GOT3 (cell line): ENCODE measurements at places on chromosomes 11 and 22.

- no peak for DNase-seq
Measured at GRCh38 chr11:33412241-33412640, 155.1 kb downstream of the HIPK3 start.

GRCh38 chr22:39220890-39221850 is 23.6 kb downstream of the PDGFB start:
- no peak for DNase-seq

GRCh38 chr22:20781272-20781990 is 7.5 kb downstream of the SERPIND1 start:
- no peak for DNase-seq

DNA sequence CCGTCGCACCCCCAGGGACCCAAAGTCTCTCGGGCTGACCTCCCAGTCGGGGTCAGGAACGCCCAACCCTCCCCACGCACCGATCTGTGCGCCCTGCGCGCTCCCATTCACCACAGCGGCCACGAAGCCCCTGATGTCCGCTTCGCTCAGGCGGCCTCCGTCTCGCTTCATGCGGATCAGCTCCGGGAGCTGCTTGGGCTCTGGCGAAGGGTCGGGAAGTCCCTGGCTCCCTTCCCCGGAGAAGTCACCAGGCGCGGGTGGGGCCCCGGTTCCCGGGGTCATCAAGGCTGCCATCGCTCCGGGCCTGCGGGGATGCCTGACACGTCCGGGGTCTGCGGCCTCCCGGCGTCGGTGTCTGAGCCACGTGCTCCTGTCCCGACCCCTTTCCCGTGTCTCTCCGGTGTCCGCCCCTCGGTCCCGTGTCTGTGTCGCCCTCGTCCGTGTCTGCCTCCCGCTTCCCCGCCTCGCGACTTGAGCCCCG is 356 bp downstream of the TYMP start:
- no peak for DNase-seq

DNA sequence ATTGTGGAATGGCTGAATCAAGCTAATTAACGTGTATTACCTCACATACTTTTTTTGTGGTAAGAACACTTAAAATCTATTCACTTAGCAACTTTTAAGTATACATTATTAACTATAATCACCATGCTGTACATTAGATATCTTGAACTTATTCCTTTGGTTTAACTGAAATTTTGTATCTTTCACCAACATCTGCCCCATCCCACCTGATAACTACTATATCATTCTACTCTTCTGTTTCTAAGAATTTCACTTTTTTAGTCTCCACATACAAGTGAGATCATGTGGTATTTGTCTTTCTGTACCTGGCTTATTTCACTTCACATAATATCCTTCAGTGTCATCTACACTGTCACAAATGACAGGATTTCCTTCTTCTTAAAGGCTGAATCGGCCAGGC is 17.1 kb upstream of the VWA5A start:
- DNase-seq, result no peak

GRCh38 chr11:66002648-66003225 is 434 bp downstream of the BANF1 start:
- DNase-seq, result no peak
